ENCODE measurements at places on chromosomes 2 and 18.

DNA sequence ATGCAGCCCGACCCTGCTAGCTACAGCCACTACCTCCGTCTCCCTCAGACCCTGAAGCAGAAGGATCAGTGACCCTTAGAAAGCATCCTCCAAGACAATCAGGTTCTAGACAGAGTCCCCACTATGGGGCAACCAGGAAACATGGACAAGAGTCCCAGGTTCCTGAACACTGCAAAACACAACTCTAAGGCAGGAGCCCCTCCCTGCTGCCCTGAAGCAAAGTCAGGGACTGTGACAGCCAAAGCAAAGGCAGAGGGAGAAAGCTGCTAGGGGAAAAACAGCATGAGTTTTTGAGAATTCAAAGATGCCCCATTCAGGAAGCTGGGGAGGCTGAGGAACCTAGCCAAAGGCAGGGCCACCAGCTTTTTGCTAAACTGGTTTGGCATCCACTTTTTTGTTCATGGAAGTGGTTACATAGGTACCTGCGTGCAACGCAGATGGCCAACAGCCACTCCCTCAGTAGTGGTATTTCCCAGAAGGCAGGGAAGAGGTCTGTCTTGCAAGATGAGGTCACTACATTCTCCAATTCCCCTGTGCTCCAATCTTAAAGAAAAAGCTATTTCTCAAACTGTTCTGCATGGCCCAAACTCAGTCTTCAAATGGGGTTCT is 33.2 kb downstream of the MYO5B start:
- no peak for DNase-seq

DNA sequence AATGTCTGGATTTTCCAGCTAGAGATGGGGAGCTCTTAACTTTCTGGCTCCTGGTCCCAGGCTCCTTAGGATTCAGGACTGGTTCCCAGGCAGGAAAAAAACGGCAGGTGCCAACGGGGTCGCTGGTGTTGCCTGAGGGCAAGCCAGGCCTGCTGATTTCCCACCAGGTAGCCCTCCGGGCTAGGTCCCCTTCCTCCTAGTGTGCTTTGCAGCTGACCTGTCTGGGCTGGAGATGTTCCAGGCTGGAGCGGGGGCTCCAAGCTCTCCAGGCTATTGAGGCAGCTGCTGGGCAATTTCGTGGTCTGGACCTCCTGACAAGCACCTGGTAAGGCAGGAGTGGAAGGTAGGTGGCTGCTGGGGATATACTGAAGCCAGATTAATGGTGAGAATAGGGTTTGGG is 2.0 kb upstream of the MRPL53 start:
- DNase-seq, result no peak

GRCh38 chr2:185978634-185979407 is 240.2 kb downstream of the FSIP2 start:
- no peak for DNase-seq

DNA sequence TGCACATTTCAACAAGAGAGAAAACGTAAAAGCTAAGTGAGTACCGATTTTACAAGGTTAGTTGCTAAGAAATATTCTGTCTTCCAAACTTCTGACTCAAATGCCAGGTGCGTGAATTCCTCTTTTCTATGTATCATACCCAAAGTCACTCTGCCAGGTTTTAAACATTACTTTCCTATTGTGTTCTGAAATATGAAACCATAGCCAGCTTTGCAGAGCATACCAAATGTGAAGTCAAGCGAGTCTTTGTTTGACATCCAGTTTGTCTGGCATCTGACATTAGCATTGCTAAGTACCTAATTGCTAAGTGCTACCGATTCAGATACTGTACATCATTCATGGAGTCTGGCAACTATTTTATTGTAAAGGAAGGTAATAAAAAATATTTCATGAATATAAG is 321.9 kb upstream of the GALNT5 start:
- no peak for DNase-seq

DNA sequence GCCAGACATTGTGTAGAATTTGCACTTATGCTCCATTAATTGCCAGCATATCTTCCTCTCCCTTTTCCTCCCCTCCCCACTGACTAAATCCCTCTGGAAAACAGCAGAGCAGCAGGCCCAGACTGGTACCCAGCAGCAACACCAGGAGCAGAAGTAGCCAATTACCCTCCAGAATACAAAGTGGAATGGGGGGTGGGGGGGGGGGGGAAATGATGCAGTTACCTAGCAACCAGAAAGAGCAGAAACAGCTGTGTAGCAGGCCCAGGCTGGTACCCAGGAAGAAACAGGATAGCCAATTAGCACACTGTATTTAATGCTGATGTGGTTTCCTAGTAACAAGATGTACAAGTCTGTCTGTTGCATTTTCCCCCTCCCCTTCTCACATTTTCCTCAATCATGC is 52.3 kb downstream of the KLF7 start:
- no peak for DNase-seq

DNA sequence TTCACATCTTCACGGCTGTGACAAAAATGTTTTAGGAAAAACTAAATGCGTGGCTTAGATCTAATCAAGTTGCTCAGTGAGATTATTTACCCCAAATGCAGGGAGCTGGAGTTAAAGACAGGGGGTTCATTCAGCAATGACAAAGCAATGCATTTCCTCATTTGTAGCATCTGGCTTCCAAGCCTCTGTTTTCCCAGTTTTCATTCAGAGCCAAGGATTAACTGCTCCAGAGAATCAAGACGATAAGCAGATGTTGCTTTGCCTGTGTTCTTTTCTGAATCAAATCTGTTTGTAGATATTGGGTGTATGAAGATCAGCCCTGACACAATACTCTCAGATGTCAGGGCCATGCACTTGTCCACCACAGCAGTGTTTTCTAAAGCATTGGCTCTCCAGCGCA is 147.4 kb upstream of the SIX2 start:
- no peak for DNase-seq

DNA sequence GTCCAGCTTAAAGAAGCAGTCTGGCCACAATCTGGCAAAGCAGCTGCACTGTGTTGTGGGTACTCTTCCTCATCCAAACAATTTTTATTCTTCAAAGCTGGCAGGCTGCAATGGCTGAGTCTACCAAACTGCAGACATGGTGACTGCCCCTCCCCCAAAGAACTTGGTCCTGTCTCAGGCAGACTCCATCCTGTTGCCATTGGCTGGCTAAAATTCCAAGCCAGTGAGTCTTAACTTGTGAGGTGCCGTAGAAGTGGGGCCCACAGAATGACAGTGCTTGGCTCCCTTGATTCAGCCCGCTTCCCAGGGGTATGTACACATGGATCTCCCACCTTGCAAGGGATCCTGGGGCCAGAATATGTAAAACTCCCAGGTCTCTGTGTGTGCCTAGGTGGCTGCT is 14.5 kb upstream of the NXPH2 start:
- DNase-seq, result no peak

- no peak for DNase-seq
Observed at GRCh38 chr2:42118754-42119569, 50.2 kb upstream of the EML4 start.
